ENCODE measurements at places on chromosomes 12 and 14. TPM values are rescaled to one million over a fixed set of nuclear protein-coding genes. Genes with fewer than 3 reads are reported as not detected.

The MIP gene
- not detected for total RNA-seq

DNA sequence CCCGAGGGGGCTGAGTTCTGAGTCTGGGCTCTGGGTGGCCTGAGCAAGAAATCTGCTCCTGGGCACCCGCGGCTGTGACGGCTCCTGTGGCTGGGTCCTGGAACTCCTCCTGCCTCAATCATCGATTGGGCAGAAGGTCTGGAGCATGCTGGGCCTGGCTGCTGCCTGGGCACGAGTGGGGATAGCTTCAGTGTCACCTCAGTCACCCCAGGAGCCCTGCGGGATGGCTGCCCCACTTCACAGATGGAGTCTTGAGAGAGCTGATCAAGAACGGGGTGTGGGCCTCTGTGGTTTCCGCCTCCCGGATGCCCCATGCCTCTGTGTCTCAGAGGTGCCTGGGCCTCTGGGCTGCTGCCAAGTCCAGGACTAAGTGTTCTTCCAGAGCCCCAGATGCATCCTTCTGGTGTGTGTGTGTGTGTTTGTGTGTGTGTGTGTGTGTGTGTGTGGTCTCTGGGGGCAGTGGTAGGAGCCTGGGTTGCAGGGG, 185.6 kb upstream of the C14orf180 start:
- DNase-seq: peak; percentile 67
- H3K4me3 ChIP-seq: no peak overlapping the region
- no peak overlapping the region for H3K27ac ChIP-seq
- peaks cover 11% of the 10 kb centered on the region for H3K27me3 ChIP-seq
- H3K4me1 ChIP-seq: no peaks in the 10 kb centered on the region

The CLEC4D gene
- 0.55 TPM for total RNA-seq

DNA sequence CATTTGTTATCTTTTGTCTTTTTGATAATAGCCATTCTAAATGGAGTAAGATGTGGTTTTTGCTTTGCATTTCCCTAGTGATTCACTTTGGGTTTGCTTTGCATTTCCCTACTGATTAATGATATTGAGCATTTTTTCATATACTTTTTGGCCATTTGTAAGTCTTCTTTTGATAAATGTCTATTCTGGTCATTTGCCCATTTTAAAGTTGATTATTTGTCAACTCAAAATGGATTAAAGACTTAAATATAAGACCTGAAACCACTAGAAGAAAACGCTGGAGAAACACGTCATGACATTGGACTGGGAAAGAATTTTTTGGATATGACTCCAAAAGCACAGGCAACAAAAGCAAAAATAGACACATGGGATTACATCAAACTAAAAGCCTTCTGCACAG, 148.0 kb downstream of the APAF1 start:
- H3K36me3 ChIP-seq: no peaks in the 10 kb centered on the region
- H3K27ac ChIP-seq: no peak overlapping the region
- no peak for DNase-seq
- no peaks in the 10 kb centered on the region for H3K27me3 ChIP-seq
- H3K4me1 ChIP-seq: no peaks in the 10 kb centered on the region
- no peak overlapping the region for H3K4me3 ChIP-seq

- no peak overlapping the region for H3K4me3 ChIP-seq
- H3K27ac ChIP-seq: no peak overlapping the region
- H3K4me1 ChIP-seq: peaks cover 9% of the 10 kb centered on the region
- DNase-seq: no peak
- no peaks in the 10 kb centered on the region for H3K27me3 ChIP-seq
- no peaks in the 10 kb centered on the region for H3K36me3 ChIP-seq
These were observed 11.6 kb downstream of the BMAL2 start for GRCh38 chr12:27344246-27344645.

The PHLDA1 gene
- total RNA-seq: 5.4 TPM

The KRT81 gene
- not detected for total RNA-seq

The TAS2R9 gene
- not detected for total RNA-seq

The FAR2 gene
- 12.4 TPM for total RNA-seq

GRCh38 chr12:52295663-52296062, 4.3 kb upstream of the KRT81 start:
- no peaks in the 10 kb centered on the region for H3K36me3 ChIP-seq
- H3K27ac ChIP-seq: no peak overlapping the region
- DNase-seq: no peak
- H3K4me3 ChIP-seq: no peak overlapping the region

The TAMALIN gene
- 10.8 TPM for total RNA-seq

- no peak overlapping the region for H3K27ac ChIP-seq
- H3K4me3 ChIP-seq: no peak overlapping the region
- no peak for DNase-seq
- H3K27me3 ChIP-seq: no peaks in the 10 kb centered on the region
- H3K4me1 ChIP-seq: no peaks in the 10 kb centered on the region
These were observed 17.5 kb upstream of the GXYLT1 start for GRCh38 chr12:42162193-42162592.

GRCh38 chr12:117033382-117034221, 65.6 kb downstream of the TESC start:
- H3K4me1 ChIP-seq: no peaks in the 10 kb centered on the region
- H3K4me3 ChIP-seq: no peak overlapping the region
- H3K27ac ChIP-seq: no peak overlapping the region
- peak; percentile 64 for DNase-seq

The RNF212B gene
- total RNA-seq: not detected

- no peak overlapping the region for H3K27ac ChIP-seq
- no peak overlapping the region for H3K4me3 ChIP-seq
- H3K4me1 ChIP-seq: peaks cover 8% of the 10 kb centered on the region
- no peaks in the 10 kb centered on the region for H3K27me3 ChIP-seq
These were observed 18.4 kb downstream of the ZNF664 start for GRCh38 chr12:123991372-123991951.

The KRT82 gene
- not detected for total RNA-seq

DNA sequence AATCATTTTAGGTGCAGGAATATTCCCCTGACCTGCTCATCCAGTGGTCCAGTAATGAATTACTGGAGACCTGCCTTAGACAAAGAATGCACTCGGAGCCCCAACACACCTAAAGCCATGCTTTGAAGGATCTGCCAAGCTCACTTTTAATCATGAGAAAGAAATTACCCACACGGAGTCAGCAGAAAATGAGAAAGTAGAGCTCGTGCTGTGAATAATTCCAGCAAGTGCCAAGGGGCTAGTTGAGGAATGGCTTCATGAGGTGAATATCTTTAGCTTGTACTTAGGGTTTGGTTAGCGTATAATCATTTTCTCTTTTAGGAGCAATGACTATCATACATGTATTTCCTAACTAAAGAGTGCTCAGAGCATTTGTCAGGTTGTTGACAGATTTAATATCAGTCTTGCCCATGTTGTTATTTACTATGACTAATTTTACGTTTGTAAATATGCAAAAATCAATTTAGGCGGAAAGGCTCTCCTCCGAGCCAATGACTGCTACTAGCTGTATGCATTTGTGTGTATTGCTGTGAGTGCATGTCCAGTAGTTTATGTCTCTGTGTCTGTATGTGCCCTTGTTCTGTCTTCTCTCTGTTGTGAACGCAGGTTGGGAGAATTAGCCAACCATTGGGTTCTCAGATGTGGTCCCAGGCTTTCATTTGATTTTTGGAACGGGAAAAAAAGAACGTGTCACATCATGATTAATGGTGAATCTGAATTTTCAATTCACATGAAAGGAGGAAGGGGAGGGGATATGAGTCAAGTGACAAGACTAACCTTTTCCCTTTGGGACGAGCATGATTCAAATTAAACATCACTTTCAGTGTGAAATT, 98.4 kb downstream of the RMST start:
- H3K27me3 ChIP-seq: no peaks in the 10 kb centered on the region
- no peaks in the 10 kb centered on the region for H3K36me3 ChIP-seq
- no peak overlapping the region for H3K4me3 ChIP-seq
- no peaks in the 10 kb centered on the region for H3K4me1 ChIP-seq
- H3K27ac ChIP-seq: no peak overlapping the region
- no peak for DNase-seq

The DHRS2 gene
- total RNA-seq: not detected

- no peaks in the 10 kb centered on the region for H3K4me1 ChIP-seq
- no peaks in the 10 kb centered on the region for H3K36me3 ChIP-seq
- no peaks in the 10 kb centered on the region for H3K27me3 ChIP-seq
- no peak overlapping the region for H3K27ac ChIP-seq
- H3K4me3 ChIP-seq: no peak overlapping the region
These were observed 33.2 kb upstream of the GUCY2C start for GRCh38 chr12:14729586-14729985.

DNA sequence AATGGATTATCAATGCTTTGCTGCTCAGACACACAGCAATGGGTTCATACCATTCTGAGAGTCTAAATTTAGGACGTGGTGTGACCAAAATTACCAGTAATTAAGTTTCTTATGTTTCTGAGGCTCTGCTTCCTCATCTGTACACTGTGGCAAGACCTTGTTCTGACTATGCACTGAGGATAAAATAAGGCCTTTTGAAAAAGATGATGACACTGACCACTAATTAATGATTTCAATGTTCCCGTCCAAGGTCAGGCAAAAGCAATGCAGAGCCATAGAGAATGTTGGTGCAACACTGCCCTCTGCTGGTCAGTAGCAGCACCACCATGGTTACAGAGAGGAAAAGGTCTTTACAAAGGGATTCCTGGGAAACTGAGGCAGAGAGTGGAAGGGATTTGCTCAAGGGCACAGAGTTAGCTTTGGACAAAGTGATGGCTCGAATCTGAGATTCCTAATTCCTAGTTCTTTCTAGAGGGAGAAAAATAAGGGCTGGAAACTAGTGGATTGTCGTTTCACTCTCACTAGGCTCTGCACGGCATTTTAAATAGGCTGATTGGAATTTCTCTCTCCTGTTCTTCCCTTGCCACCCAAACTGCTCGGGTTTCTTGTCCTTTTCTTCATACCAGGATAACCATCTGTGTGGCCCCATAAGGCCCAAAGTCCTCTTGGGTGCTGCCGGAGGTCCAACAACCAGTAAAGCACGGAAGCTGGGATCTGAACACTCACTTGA, 22.3 kb upstream of the P2RX7 start:
- no peak overlapping the region for H3K27ac ChIP-seq
- H3K36me3 ChIP-seq: no peaks in the 10 kb centered on the region
- no peaks in the 10 kb centered on the region for H3K4me1 ChIP-seq
- no peak overlapping the region for H3K4me3 ChIP-seq

GRCh38 chr12:44377443-44378187, 498.5 kb downstream of the NELL2 start:
- no peak for DNase-seq
- H3K27ac ChIP-seq: no peak overlapping the region
- H3K27me3 ChIP-seq: no peaks in the 10 kb centered on the region
- H3K4me3 ChIP-seq: no peak overlapping the region

GRCh38 chr14:70828188-70828587, 18.9 kb upstream of the MAP3K9 start:
- no peak for DNase-seq
- no peaks in the 10 kb centered on the region for H3K27me3 ChIP-seq
- H3K27ac ChIP-seq: no peak overlapping the region
- H3K4me3 ChIP-seq: no peak overlapping the region

- no peaks in the 10 kb centered on the region for H3K4me1 ChIP-seq
- H3K27me3 ChIP-seq: no peaks in the 10 kb centered on the region
- H3K4me3 ChIP-seq: no peak overlapping the region
- no peaks in the 10 kb centered on the region for H3K36me3 ChIP-seq
- H3K27ac ChIP-seq: no peak overlapping the region
- no peak for DNase-seq
These were observed 131.8 kb upstream of the USP15 start for GRCh38 chr12:62128175-62128975.

The SMOC1 gene
- total RNA-seq: 1.3 TPM

The ASCL1 gene
- 0.55 TPM for total RNA-seq

GRCh38 chr12:5396541-5396940, 35.4 kb upstream of the NTF3 start:
- H3K4me3 ChIP-seq: no peak overlapping the region
- no peak overlapping the region for H3K27ac ChIP-seq

The OSBPL8 gene
- total RNA-seq: 64.3 TPM

GRCh38 chr12:52636592-52637258, 15.3 kb downstream of the KRT2 start:
- H3K36me3 ChIP-seq: no peaks in the 10 kb centered on the region
- H3K27me3 ChIP-seq: no peaks in the 10 kb centered on the region
- no peak overlapping the region for H3K27ac ChIP-seq
- no peak for DNase-seq

DNA sequence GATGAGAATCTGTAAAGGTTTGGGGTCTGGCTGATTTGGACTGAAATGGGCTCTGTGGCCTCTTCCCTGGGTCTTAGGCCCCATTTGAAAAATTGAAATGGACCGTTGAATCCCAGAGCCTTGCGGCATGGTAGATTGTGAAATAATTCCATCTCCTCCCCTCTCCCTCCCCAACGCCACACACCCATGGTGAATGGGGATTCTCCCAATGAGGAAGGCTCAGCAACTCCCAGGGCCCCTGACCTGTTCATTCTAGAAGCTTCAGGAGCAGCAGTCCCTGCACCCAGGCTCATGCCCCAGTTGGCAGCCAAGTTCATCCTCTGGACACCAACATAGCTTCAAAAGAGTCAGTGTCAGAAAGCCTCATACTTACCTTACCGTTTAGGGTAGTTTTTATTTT, 217.4 kb downstream of the ZFP36L1 start:
- DNase-seq: no peak
- H3K36me3 ChIP-seq: no peaks in the 10 kb centered on the region
- peaks cover 22% of the 10 kb centered on the region for H3K4me1 ChIP-seq
- H3K27ac ChIP-seq: no peak overlapping the region
- H3K27me3 ChIP-seq: no peaks in the 10 kb centered on the region

- H3K4me1 ChIP-seq: no peaks in the 10 kb centered on the region
- H3K27ac ChIP-seq: no peak overlapping the region
- H3K27me3 ChIP-seq: no peaks in the 10 kb centered on the region
- H3K4me3 ChIP-seq: no peak overlapping the region
- DNase-seq: no peak
- peaks cover 8% of the 10 kb centered on the region for H3K36me3 ChIP-seq
These were observed 34.1 kb downstream of the SCFD1 start for GRCh38 chr14:30656190-30656632.

DNA sequence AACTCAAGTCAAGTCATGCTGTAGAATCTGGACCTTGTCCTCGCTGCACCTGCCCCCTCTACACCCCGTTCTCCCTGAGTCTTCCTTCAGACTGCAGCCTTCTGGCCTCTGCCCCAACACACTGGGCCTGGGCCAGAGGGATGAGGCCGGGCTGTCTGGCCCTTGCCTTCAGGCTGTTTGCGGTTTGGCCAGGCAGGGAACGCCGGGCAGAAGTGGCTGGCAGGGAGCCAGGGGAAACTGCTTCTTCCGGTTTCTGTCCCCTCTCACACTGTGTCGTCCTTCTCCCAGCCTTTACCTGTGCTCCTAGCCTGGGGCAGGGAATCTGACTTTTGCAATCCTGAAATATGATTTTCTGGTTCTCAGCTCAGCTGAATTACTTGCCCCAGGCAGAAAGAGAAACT, 13.5 kb downstream of the DGLUCY start:
- H3K27ac ChIP-seq: no peak overlapping the region
- no peak for DNase-seq
- H3K27me3 ChIP-seq: no peaks in the 10 kb centered on the region
- no peak overlapping the region for H3K4me3 ChIP-seq

- H3K27ac ChIP-seq: no peak overlapping the region
- H3K36me3 ChIP-seq: no peaks in the 10 kb centered on the region
- no peaks in the 10 kb centered on the region for H3K27me3 ChIP-seq
- DNase-seq: no peak
These were observed 51.6 kb upstream of the SRP54 start for GRCh38 chr14:34931206-34931605.

Measured in sigmoid colon (tissue), 7 donors.